Hypothalamus (tissue), 51 donors: ENCODE measurements at places on chromosomes 13 and 19.
A peak's percentile ranks its signal among the peaks of the same experiment; 100 is the strongest.

GRCh38 chr19:10095622-10095947 lies 6.9 kb downstream of the ANGPTL6 start:
- DNase-seq, result no peak

DNA sequence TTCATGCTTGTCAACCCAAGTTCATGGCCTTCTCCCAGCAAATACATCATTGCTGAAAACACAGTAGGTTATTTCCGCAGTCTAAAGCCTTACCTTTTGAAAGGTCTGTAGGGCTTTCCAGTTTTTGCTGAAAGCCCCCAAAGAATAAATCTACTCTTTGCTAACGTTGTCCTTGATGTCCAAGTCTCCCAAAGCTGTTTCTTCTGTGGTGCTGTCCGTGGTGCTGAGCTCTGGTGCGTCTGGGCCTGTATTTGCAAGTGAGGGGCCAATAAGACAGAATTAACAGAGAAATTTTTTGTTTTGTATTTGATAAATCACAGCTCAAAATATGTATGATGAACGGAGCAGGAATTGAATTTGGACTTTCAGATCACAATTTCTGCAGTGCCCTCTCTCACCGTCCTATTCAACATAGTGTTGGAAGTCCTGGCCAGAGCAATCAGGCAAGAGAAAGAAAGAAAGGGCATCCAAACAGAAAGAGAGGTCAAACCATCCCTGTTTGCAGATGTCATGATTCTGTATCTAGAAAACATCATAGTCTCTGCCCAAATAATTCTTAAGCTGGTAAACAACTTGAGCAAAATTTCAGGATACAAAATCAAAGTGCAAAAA lies 9.8 kb upstream of the LGALS16 start:
- no peak for DNase-seq

DNA sequence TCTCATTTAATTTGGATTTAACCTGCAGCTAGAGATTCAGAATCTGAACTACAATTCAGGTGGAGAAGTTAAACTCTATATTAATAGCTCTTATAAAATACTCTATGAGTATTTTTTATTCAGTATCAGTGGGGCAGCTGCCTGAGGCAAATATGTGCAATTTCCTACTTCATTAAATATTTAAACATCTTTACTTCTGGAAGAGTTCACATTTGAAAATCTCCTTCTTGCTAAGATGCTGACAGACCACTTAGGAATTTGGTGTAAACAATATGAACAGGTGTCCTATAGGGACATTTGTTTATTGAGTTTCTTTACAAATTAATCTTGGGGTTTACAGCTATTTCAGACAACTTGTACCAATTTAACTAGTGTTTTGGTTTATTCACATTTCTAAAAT lies 20.4 kb downstream of the STARD13 start:
- DNase-seq, result no peak

- no peak for DNase-seq
Measured at GRCh38 chr13:42129033-42129432, 80.6 kb downstream of the DGKH start.

DNA sequence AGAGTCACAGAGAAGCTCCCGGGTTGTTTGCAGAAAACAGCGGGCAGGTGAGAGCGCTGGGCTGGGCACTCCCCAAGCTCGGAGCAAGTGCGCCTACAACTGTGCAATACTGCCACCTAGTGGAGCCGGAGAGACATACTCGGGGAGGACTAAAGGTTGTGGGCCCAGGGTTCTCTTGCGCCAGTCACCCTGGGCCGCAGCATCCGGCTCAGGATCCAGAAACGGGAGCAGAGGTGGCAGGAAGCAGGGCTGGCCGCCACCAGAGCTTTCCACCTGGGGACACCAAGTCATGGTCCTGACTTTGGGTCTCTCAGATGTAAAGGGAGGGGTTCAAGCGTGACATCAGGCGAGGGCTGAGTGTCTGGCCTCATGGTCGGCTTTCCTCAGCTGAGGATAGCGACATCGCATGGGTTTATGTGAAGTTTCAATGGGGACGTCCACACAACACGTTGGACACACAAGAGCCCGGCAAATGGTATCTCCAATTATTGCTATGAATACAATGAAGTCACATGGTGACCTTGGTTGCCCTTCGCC lies 11.2 kb upstream of the KLK4 start:
- DNase-seq, result peak; percentile 13

DNA sequence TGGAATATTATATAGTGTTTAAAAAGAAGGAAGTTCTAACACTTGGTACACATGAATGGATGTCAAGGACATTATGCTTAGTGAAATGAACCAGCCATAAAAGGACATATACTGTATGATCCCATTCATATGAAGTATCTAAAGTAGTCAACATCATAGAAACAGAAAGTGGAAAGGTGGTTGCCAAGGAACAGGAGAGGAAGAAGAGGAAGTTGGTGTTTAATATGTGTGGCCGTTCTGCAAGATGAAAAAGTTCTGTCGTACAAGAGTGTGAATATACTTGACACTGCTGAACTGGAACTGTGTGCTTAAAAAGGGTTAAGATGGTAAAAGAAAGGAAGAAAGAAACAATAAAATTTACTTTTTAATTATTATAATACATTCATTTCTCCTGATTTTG lies 33.1 kb upstream of the C1QTNF9 start:
- DNase-seq, result no peak

GRCh38 chr13:86810361-86810760 lies 860.8 kb upstream of the SLITRK5 start:
- no peak for DNase-seq

- DNase-seq, result peak; percentile 26
Measured at GRCh38 chr19:43798546-43799409, 3.5 kb downstream of the LYPD5 start.

DNA sequence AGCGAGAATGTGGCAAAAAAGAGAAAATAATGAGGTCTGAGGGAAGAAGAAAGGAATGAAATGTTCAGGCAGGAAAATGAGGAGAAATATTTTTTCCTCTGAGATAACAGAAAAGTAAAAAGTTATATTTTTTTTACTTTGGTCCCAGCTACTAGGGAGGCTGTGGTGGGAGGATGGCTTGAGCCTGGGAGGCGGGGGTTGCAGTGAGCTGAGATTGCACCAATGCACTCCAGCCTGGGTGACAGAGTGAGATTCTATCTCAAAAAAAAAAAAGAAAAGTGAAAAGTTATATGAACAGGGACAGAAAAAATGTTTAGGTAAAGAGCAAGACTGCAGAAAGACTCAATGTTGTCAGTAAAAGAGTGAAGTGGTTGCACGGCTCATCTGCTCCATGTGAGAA lies 603.7 kb upstream of the GPC6 start:
- no peak for DNase-seq

GRCh38 chr13:28864544-28864943 lies 44.4 kb downstream of the MTUS2 start:
- DNase-seq, result no peak

DNA sequence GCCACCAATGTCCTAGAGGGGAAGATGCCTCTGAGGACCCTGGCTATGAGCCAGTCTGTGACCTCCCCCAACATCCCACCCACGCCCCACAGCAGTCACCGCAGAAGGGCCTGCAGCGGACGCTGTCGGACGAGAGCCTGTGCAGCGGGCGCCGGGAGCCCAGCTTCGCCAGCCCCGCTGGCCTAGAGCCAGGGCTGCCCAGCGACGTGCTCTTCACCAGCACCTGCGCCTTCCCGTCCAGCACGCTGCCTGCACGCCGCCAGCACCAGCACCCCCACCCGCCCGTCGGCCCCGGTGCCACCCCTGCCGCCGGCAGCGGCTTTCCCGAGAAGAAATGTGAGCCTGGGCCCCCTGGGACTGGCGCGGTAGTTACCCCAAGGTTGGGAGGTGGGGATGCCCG lies 30.6 kb downstream of the DPF1 start:
- no peak for DNase-seq
